Dermis blood vessel endothelial cell (primary cell): ENCODE measurements at places on chromosomes 7 and 10. TPM values are rescaled to one million over a fixed set of nuclear protein-coding genes. Genes with fewer than 3 reads are reported as not detected.

Gene NKX2-3
- not detected in 2 replicates for total RNA-seq

Gene ADRB1
- 19.0 and 22.0 TPM in 2 replicates for total RNA-seq

Gene KCP
- total RNA-seq = 0.17 TPM in 1 of 2 replicates, not detected in the other

Gene ABCF2
- total RNA-seq = 74.6 and 76.2 TPM in 2 replicates

Gene CPA4
- total RNA-seq = 0.17 and 0.74 TPM in 2 replicates

Gene CYP3A4
- total RNA-seq = not detected in 2 replicates

Gene DYNC1I1
- total RNA-seq = 12.0 and 15.1 TPM in 2 replicates

Gene TUBB8
- total RNA-seq = 0.09 TPM in 1 of 2 replicates, not detected in the other

Gene INHBA
- 0.60 and 1.0 TPM in 2 replicates for total RNA-seq

Gene RPS24
- total RNA-seq = 2,261 and 2,505 TPM in 2 replicates

Gene BICC1
- 0.79 and 2.6 TPM in 2 replicates for total RNA-seq

Gene NUTM2A
- total RNA-seq = 0.09 and 0.85 TPM in 2 replicates

Gene CYP2C19
- total RNA-seq = not detected in 2 replicates

Gene ENTPD1
- 32.2 and 54.4 TPM in 2 replicates for total RNA-seq

Gene SYNPO2L
- under 0.01 TPM in 1 of 2 replicates, not detected in the other for total RNA-seq

Gene CACUL1
- 33.4 and 39.0 TPM in 2 replicates for total RNA-seq

Gene MYH16
- 0.19 TPM in 1 of 2 replicates, not detected in the other for total RNA-seq

Gene OR2A42
- total RNA-seq = not detected in 2 replicates

Gene INA
- total RNA-seq = 0.14 TPM in 1 of 2 replicates, not detected in the other

Gene WDR91
- total RNA-seq = 5.3 and 7.7 TPM in 2 replicates

Gene TMEM26
- not detected in 2 replicates for total RNA-seq

Gene ZNF735
- total RNA-seq = not detected in 2 replicates

Gene FKBP6
- total RNA-seq = not detected in 2 replicates

Gene CHST15
- 93.0 and 99.0 TPM in 2 replicates for total RNA-seq

Gene HTR5A
- not detected in 2 replicates for total RNA-seq

Gene OPN4
- total RNA-seq = not detected in 2 replicates

Gene SPDYE11
- not detected in 2 replicates for total RNA-seq
